ENCODE measurements at places on chromosomes 7 and 10.

DNA sequence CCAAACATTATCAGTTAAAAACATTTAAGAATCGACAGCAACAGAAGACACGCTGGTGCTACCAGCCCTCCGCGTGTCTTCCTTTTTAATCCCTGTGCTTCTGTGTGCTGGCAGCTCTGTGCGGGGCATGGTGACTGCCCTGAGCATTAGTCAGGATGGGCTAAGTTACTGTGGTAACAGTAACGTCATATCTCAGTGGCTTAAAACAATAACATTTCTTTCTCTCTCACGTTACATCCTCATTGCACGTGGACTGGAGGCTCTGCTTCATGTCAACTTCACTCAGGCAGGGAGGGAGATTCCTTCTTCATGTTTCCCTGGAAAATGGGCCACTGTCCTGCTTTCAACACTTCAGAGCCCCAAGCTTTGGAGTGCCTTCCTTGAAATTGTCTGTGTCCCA is 378.5 kb downstream of the CCSER2 start:
- no peak for DNase-seq

DNA sequence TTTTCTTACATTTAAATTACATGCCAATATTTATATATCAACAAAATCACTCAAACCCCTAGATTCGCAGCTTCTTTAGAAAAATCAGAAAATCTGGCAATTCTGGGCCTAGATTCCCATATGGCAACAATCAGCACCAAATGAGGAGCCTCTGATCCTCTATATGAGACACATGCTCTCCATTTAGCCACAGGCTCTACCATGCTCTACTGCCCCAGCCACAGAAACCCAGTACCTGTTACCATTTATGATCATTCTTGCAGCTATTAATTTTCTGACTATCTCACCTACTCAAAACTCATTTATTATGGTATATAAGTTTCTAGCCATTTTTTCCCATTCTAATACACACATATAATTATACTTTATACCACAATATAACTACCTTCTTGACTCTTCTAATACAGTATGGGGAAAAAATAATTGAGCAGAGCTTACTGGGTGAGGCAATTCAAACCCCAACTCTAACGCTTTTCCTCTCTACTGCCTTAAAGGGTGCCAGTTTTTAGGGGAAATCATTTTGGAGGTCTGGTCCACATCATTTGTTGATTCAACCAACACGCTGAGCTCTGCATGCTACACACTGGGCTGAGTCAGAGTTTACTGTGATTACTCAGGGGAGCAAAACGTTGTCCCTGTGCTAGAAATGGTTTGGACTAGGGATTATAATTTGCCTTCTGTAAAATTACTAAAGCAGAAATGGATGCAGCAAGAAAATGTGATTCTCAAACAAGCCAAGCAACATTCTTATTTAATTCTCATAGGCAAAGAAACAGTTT is 11.6 kb downstream of the PDLIM1 start:
- no peak for DNase-seq

GRCh38 chr10:111373696-111374095 is 296.9 kb downstream of the ADRA2A start:
- no peak for DNase-seq

DNA sequence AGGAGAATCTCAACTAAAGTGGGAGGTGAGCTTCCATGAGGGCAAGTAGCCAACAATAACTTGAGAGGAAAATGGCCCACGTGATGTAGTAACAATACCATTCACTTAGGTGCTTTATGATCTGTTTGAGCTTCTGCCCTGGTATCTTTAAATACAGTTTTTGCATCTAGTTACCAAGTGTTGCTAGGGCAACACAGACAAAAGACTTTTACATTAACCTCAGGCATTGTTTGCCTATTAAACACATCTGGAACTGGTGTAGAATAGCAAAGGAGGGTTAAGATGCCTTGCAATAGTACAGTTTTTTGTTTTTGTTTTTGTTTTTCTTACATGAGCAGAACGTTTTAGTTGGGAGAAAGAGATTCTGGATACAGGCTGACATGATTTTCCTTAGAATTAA is 97.7 kb upstream of the MTPN start:
- DNase-seq, result no peak
